NCI-H1105 (cell line): ENCODE measurements at places on chromosomes 3 and 15.

- DNase-seq: no peak
Observed at GRCh38 chr3:59839810-59840515, 790.1 kb upstream of the CFAP20DC start.

DNA sequence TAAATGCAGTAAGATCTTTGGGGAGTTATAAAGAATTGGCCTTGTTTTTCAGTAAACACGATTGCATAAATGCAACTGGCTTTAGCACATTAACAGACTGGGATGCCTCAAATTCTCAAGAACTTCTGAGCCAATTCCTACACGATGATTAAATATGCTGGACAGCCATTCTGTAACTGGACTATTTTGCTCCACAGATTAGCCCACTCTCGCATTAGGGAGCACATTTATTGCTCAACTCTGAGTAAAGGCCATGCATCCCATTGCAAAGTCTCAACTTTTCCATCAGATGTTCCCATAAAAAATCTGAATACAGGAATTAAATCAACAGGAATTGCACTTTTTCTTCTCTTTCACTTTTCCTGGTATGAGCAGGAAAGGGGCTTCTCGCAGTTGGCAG, 66.7 kb upstream of the PRICKLE2 start:
- no peak for DNase-seq

DNA sequence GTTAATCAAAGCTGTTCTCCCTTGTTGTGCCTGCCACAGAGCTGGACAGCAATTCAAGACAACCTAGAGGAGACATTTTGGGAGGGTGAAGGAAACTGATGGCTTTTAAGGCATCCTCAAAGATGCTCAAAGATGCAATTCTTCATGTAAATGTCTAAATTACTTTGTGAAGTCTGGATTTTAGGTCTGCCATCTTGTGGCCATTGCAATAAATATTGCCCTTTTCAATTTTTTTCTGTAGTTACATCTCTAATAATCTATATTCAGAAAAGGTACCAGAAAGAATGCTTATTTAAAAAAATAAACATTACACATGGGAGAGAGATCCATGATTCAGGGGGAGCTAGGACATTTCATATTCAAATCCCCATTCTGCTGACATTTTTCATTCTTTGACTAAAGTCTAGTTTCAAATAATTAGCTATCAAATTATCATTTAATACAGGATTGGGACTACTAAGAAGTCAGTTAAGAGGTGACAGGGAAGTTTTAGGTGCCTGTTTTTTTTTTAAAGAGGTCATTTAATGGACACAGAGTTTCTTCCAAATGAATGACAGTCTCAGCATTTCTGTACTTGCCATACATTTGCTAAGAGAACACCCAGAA, 259.8 kb upstream of the WNT5A start:
- DNase-seq: no peak

DNA sequence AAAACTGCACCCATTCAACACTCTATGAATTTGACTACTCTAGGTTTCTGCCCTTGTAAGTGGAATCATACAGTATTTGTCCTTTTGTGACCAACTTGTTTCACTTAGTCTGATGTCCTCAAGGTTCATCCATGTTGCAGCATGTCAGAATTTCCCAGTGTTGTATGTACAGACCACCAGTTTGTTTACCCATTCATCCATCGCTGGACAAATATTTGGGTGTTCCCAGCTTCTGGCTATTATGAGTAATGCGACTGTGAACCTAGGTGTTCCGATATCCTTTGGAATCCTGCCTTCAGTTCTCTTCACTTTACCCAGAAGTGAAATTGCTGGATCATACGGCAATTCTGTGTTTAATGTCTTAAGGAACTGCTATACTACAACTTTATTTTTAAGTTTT, 12.6 kb downstream of the RPL32 start:
- no peak for DNase-seq

DNA sequence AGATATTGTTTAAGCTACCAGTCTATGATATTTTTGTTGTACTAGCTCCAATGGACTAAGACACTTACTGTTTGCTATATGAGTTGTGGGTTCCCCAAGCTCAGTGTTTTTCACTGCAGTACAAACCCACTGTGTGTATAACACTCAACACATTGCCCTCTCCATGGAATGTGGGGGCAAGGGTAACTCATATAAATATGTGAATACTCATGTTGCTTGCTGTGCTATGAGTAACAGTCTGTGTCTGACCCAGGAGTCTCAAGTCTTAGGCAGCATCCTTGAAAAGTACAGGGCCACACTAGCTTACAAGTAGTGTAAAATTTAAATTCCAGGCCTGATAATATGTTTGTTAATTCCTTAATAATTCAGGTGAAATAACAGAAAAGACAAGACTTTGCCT, 22.5 kb upstream of the CNTN3 start:
- DNase-seq: no peak

DNA sequence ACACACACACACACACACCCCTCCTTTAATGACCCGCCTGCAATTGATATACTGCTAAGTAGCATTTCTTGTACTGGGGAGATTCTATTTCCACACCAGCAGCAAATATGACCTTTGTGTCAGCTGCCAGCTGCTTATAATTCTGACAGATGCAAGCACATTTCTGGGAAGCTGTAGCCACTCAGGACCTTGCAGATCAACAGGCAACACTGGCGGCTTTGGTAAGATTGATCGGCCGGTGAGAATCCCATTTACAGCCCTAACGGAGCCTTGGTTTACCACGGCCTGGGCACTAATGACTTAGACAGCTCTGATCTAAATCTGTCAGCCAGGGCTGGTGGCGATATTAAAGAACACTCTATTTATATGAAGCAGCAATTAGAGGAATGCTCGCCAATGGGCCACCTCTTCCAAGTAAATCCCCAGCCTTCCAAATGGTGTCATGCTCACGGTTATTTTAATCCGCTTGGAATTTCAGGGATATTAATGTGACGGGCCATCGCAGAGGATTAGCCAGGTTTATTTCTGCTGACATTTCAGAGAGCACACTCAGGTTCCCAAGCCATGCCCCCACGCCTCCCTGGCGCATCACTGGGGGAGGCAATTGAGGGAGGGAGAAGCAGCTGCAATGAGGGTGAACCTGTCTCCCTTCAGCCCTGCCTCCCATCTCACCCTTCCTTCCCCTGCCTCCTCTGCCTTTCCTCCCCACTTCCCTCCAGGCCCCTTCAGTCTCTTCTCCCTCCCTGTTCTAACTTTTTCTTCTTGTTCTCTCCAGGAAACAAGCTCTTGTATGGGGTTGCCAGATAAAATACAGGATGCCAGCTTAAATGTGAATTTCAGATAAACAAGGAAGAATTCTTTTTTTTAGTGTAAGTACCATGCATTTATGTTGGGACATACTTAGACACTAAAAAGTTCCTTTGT, 287.0 kb downstream of the TLE3 start:
- no peak for DNase-seq

DNA sequence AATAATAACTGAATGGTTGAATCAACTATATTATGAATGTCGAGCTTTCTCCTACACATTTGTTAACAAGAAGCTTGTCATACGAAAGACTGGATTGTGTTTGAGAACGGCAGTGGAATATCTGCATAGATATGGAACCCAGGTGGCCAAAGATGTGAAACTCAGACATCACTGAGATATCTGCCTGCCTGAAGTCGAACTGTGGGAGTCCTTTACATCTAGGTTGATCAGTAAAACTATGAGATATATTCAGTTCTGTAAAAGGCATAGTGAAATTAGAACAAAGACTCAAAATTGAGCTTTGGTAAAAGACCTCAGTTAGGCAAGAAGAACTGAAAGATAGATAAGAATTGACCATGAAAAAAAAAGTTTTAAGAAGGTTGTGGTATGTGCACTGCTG, 41.5 kb upstream of the TOP2B start:
- no peak for DNase-seq

DNA sequence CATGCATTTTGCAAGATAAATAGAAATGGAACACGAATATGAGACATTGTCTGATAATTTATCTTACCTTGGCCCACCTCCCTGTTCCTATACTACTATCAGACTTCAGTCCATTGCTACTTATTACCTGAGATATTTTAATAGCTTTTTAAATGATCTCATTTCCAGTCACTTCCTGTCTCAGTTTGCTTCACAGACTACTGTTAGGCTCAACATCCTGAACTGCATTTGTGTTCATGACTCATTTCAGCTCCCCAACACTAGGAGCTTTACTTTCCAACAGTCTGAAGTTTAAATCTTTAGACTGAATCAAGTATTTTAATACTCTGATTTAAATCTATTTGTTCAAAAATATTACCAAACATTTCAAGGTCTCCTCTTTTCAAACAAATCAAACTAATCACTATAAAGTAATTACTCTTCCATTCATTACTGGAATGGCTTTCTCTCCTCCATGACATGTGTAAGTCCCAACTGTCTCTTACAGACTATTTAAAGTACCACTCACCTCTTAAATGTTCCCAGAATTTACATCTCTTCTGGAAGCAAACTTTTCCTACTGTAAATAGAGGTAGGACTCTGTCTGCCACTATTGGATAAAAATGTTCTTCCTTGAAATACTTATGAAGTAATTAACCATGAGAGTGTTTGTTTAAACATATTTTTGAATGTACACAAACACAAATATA, 1277.6 kb downstream of the ZPLD1 start:
- no peak for DNase-seq

DNA sequence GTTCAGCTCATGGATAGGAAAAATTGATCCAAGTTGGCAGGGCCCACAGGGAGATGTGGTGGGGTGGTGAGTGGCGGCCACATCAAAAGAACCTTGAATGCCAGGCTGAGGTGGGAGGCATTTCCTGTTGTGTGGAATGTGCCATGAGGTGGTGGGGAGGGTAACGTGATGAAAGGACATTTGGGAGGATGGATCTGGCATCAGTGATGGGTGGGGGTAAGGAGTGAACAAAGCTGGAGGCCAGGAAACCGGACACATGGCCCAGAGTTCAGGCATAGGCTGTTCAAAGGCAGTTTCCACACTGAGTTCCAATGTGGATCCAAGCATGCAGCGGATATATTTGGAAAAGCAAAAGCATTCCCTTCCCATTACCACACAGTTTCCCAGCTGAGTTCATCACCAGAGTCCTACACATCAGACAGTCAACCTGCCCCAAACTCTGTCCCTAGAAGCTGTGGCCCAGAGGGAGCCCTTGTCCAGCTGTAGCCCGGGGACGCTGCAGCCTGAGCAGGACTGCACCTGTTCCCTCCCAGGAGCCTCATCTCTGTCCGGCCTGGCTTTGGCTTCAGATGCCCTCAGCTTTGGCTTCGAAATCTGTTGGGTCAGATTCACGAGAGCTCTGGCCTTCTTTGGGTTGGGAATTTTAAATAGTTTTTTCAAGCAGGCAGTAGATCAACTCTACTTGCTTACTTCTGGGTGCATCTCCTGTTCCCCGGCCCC, 37.8 kb upstream of the GOLGA6B start:
- no peak for DNase-seq

DNA sequence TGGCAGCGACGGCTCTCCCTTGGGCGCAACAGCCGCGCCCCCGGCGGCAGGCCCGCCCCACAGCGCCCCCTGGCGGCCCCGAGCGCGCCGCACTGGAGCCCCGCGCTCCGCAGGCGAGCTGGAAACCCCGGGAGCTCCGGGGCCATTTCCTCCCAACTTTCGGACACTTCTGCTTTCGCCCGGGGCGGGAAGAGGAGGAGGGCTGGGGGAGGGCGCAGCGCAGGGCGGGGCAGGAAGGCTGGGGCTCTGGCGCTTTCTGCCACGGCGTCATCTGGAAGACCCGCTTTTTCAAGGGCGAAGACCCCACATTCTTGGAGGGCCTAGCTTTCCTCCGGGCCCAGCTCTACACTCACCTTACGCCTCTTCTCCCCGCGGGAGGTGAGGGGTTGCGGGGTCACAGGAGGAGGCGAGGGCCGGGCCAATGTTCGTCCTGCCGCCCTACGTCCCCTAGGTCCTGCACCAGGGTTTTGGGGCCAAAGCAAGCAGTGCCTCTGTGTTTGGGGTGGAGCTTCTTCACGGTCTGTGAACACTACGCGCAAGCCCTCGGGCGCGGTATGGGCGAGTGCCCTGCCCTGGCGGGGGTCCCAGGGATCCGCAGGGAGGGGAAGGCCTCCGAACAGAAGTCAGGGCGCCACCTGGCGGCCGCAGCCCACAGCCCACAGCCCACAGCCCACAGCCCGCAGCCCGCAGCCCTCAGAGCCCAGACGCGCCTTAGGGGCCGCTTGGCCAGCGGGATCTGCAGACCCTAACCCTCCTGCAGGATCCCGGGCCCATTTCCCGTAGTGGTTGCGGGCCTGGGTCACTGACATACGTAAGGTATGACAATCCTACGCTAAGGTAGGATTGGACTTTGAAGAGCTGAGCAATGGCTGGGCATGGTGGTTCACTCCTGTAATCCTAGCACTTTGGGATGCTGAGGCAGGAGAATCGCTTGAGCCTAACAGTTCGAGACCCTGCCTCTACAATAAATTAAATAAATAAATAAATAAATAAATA, 31.1 kb downstream of the FOXL2 start:
- peak; percentile 95 for DNase-seq

DNA sequence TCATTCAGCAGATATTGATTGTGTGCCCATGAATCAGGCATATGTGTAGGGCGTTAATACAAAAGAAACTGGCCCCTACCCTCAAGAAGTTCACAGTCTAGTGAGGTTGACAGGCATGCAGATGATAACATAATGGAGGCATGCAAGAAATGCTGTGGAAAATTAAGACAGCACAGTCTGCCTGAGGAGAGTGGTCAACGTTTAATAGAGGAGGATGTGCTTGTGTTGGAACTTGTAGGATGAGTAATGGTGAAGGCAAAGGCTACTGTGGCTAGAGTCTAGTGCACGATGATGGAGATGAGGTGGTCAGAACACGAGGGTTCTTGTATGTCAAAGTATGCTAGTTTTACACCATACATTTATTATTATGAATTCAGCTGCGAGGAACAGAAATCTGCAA, 295.7 kb downstream of the SOX2 start:
- DNase-seq: no peak

- no peak for DNase-seq
Observed at GRCh38 chr3:135905058-135905724, 60.3 kb upstream of the PPP2R3A start.

GRCh38 chr15:74977599-74977998, 17.8 kb upstream of the SCAMP5 start:
- no peak for DNase-seq

DNA sequence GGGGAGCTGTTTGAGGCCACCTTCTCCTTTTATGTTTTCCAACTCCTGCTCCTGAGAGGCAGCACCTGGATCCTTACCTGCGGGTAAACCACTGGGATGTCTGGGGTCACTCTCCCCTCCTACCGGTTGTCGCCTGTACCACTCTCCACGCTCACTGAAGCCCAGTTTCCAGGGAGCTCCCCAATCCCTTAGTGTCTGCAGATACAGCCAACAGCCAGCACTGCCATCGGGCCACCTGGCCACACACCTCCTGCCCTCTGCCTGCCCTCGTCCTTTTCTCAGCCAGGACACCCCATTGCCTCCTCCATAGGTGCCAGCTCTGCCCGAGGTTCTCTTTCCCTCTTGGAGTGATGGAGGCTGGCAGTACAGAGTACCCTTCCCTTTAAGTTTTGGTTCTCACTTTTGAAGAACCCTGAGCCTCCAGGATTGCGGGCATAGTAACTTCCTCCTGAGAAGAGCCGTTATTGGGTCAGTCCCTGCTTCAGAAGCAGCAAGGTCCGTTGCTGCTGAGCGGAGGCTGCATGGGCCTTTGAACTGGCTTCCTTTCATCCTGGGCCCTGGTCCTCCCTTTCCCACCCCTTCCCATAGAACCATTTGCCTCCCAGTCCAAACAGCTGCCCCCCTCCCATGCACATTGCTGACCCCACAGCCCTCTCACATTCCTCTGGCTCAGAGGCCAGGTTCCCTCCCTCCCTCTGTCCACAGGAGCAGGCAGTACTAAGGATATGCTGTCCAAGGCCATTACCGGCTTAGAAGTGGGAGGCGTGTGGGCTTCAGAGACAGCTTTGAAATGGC, 30.9 kb downstream of the ARNT2 start:
- no peak for DNase-seq
